T-helper 1 cell (primary cell): ENCODE measurements at places on chromosomes 12 and 14.

DNA sequence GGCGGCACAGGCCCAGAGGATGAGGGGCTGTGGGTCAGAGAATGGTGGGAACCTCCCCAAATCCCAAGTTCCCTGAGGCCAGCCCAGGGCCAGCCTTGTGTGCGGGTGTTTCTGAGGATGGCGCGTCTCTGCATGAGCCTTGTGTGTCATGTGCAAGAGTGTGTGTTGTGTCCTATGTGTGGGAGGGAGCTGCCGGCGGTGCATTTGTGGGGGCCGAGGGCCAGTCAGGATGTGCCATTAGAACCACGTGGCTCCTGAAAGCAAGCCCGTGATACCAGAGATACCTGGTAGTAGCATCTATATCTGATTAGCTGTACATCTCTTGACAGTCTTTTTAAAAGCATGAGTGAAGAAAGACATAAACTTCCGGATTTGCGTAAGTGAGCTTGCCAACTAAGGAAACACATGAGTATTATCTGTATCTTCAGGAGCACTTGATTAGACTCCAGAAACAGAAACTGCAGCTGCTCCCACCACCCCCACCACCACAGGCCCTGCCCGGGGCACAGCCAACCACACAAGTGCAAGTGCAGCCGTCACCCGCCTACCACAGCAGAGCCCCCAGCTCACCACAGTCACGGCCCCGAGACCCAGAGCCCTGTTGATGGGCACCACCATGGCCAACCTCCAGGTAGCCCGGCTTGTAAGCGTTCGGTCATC lies 19.2 kb downstream of the DDX51 start:
- no peak for DNase-seq

GRCh38 chr14:102451064-102451352 lies 58.6 kb downstream of the ANKRD9 start:
- no peak for DNase-seq

GRCh38 chr12:39426636-39427240 lies 16.2 kb downstream of the KIF21A start:
- no peak for DNase-seq

DNA sequence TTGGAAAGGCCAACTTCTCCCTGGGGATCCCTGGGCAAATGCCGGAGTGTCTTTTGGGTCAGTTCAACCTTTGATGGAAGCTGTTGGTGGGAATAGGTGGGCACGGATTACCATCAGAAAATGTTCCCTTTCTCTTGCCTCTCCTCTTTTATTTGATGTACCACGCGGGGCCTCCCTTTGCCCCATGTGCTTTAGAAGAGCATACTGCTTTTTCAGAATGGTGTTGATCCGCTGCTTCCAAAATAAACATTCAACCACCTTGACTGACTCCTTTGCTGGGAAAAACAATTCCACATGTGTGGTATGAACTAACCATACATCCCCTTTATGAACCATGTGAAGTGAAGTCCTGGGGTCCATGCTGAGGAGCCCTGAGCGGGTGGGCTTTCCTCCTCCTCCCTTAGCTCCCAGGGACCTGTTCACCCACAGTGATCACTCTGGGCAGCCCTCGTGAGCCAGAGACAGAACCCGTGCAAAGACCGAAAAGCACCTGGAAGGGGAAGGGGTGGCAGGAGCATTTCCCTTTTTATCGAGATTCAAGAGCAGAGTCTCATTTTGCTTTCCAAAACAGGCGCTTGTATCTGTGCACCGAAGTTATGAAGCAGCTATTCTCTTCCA lies 44.2 kb upstream of the PRMT8 start:
- DNase-seq: no peak

DNA sequence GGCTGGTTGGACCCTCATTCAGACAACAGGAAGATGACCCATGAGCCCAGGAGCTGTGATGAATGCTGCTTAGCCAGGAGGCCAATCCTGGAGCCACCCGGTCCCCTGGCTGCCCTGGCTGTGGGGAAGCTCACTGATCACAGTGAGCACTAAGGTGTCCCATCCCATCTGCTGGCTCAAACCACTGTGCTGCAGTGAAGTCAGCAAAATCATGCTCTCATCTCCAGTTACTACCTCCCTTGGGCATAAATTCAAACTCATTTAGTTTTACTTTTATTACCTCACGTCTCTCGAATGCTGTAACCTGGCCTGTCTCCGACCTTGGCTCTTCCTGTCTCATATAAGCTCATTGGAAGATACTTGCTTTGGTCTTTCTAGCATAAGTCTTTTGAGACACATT lies 112.4 kb downstream of the APAF1 start:
- DNase-seq: no peak
